ENCODE measurements at places on chromosomes 5 and 9.

DNA sequence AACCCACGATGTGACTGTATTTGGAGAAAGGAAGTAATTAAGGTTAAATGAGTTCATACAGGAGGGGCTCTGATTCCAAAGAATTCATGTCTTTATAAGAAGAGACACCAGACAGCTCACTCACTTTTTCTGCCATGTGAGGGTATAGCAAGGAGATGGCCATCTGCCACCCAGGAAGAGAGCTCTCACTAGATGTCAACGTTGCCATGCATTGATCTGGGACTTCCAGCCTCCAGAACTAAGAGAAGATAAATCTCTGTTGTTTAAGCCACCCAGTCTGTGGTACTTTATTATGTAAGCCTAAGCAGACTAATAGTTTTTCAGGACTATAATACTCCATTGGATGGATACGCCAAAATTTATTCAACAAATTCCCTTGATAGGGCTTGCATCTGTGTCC is 89.8 kb upstream of the RAD23B start:
- no peak for DNase-seq

- DNase-seq, result peak; percentile 58
These were observed 47.8 kb upstream of the IER5L start for GRCh38 chr9:129225815-129226214.

- no peak for DNase-seq
These were observed 111.7 kb downstream of the NXNL2 start for GRCh38 chr9:88646539-88647300.

- no peak for DNase-seq
These were observed 861 bp downstream of the ZFYVE16 start for GRCh38 chr5:80408484-80409366.

GRCh38 chr9:71854811-71855210 is 56.2 kb downstream of the ABHD17B start:
- no peak for DNase-seq

- no peak for DNase-seq
These were observed 175.8 kb upstream of the FBXL17 start for GRCh38 chr5:108557686-108558085.

DNA sequence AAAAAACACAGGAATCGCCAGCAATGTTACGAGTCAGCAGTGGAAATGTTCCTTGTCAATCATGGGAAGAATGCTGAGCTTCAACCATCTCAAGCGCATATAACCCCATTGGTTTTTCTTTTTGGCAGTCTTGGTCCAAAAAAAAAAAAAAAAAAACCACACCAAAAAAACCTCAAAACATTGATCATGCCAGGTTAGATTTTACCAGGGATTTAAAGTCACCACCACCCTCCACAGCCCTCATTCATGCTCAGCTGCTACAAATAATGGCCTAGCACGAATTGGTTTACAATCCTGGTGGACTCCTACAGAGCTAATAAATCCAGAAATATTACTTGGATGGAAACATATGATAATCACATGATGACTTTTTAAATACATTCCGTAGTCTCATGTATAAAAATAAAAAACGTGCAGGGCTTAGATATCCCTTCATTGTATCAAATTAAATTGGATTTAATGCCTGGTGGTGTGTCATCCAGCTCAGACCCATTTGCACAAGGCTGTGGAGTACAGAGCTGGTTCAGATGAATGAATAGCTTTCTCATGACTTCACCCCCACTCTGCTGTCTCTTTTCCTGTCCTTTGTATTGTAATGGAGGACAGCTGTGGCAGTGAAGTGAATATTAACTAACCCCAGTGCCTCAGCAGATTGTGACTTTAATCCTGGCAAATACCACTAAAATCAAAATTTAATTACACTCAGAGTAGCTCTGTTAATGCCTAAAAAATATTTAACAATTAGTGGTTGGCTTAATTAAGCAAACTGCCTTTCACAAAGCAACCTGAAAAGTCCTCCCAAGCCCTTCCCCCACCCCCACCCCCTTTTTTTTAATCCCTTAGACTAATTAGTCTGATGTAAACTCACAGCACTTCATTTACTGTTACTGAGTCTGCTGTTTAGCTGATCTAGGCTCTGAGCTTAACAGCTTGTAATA is 626.5 kb upstream of the ZNF608 start:
- no peak for DNase-seq

DNA sequence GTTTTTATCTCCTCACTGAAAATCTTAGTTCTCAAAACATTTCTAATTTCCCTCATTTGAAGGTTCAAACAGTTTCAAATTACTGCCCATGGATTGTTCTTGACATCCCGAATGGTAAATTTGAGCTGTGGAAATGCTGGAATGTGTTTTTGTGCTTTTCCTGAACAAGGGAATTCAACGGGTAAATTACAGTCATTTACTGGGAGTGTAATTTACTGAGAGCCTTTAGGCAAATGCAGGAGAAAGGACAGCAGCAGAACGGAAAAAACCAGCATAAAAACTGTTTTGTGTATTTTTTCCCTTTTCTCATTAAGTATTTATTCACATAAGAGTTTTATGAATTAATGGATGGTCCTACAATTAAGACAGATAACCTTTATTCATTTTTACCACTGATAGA is 139.2 kb downstream of the PBX3 start:
- DNase-seq, result no peak

- no peak for DNase-seq
These were observed 69.1 kb upstream of the RICTOR start for GRCh38 chr5:39143151-39143860.

GRCh38 chr9:114735704-114736103 is 53.7 kb upstream of the TEX48 start:
- no peak for DNase-seq

DNA sequence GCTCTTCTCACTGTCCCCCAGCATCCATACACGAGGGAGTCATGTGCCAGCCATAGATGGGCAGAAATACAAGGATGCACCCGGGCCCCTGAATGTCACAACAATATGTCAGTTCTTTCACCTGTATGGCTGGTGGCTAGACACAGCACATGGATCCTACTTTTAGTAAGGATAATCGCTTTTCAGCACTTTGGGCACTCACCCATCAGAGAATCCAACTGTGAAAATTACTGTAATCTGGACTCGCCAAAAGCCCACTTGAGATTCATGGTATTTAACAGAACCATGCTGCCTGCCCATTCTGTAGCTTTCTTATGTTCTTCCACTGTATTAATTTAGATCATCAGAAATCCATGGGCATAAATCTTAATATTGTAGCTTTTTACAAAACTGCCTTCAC is 124.8 kb downstream of the FRMD3 start:
- no peak for DNase-seq

- no peak for DNase-seq
These were observed 46.9 kb downstream of the THOC3 start for GRCh38 chr5:175921061-175921730.

- DNase-seq, result no peak
These were observed 5.7 kb upstream of the SYK start for GRCh38 chr9:90795871-90796317.

- DNase-seq, result no peak
These were observed 86.3 kb downstream of the ZNF618 start for GRCh38 chr9:113962396-113962795.

DNA sequence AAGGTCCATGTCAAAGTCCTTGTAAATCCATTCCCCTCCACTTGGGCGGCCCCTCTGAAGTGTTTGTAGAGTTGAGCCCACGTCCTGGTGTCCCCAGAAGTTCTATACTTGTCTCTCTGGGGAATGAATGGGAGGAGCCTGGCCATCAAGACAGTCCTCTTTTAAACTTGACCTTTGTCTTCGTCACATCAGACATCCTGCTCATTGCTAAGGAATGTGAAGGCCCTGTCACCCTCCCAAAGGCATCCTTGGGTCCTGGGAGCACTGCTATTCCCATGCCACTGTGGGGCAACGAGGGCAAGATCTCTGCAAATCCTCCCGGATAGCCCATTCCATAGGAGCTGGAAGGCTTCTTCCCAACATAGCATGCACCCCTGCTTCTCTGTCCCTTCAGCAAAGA is 235.5 kb downstream of the SLIT3 start:
- DNase-seq, result no peak

- DNase-seq, result no peak
These were observed 133.4 kb downstream of the SLC12A2 start for GRCh38 chr5:128216860-128217531.
